Transverse colon (tissue), 4 donors: ENCODE measurements at places on chromosomes 4 and X. TPM values are rescaled to one million over a fixed set of nuclear protein-coding genes. Genes with fewer than 3 reads are reported as not detected.

DNA sequence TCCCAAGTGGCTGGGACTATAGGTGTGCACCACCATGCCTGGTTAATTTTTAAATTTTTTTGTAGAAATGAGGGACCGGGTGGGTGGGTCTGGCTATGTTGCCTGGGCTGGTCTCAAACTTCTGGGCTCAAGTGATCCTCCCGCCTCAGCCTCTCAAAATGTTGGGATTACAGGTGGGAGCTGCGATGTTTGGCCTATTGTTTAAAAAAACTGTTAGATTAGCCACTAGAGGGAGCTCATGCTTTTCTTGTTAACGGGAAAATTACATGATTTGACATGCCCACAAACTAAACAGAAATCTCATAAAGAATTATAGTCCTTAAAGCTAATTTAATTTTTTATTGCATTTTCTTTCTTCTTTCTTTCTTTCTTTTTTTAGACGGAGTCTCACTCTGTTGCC, 5.0 kb upstream of the SDAD1 start:
- H3K4me1 ChIP-seq: peaks cover 13% of the 10 kb centered on the region
- no peak overlapping the region for H3K4me3 ChIP-seq
- H3K27me3 ChIP-seq: no peaks in the 10 kb centered on the region
- no peak for DNase-seq
- H3K36me3 ChIP-seq: no peaks in the 10 kb centered on the region

HSFX4 gene
- total RNA-seq: not detected

ACSL1 gene
- total RNA-seq: 42.6 TPM

DNA sequence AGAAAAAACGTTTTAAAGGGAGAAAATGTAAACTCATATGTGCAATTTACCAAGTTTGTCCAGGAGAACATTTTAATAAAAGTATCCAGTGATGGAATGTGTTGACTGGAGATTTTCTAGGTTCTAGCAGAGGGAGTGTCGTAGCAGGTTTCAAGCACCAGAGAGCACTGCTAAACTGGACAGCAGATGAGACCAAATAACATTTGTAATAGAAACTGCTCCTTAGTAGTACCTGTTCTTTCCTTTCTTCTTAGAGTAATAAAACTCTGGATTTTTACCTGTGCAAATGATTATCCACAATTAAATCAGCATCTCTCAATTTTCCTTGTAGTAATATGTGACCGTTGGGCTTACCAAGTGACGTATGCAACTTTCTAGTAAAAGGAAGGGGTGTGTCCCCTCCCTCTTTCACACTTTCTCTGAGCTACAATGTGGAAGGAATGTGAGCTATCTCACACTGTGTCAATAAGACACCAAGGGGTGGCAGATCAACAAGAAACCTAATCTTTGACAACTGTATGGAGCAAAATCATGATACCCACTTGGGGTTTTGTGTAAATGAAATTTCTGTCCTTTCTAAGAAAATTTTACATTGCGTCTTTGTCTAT, 9.5 kb downstream of the HPGDS start:
- no peaks in the 10 kb centered on the region for H3K27me3 ChIP-seq
- no peak overlapping the region for H3K27ac ChIP-seq
- no peaks in the 10 kb centered on the region for H3K36me3 ChIP-seq
- no peak overlapping the region for H3K4me3 ChIP-seq
- no peaks in the 10 kb centered on the region for H3K4me1 ChIP-seq
- DNase-seq: no peak

- H3K27me3 ChIP-seq: no peaks in the 10 kb centered on the region
- H3K4me3 ChIP-seq: no peak overlapping the region
- peak overlapping the region; percentile 60 for H3K27ac ChIP-seq
- peaks cover 15% of the 10 kb centered on the region for H3K4me1 ChIP-seq
- H3K36me3 ChIP-seq: no peaks in the 10 kb centered on the region
Observed at GRCh38 chr4:119664168-119664907, 35.7 kb upstream of the PDE5A start.

EDNRA gene
- total RNA-seq: 3.8 TPM

- no peaks in the 10 kb centered on the region for H3K36me3 ChIP-seq
- no peak overlapping the region for H3K4me3 ChIP-seq
- DNase-seq: no peak
- H3K27me3 ChIP-seq: no peaks in the 10 kb centered on the region
- no peaks in the 10 kb centered on the region for H3K4me1 ChIP-seq
- no peak overlapping the region for H3K27ac ChIP-seq
Observed at GRCh38 chr4:52371841-52372240, 287.3 kb downstream of the USP46 start.

GRCh38 chr4:475962-476361, 23.0 kb downstream of the ZNF721 start:
- H3K4me3 ChIP-seq: no peak overlapping the region
- H3K4me1 ChIP-seq: peaks cover 6% of the 10 kb centered on the region
- H3K36me3 ChIP-seq: peaks cover 18% of the 10 kb centered on the region
- DNase-seq: no peak
- H3K27me3 ChIP-seq: no peaks in the 10 kb centered on the region
